ENCODE measurements at places on chromosomes 2 and 18.
A peak's percentile ranks its signal among the peaks of the same experiment; 100 is the strongest.

GRCh38 chr18:8177330-8178016 lies 431.8 kb upstream of the RAB12 start:
- no peak for DNase-seq

GRCh38 chr2:26793518-26793917 lies 7.7 kb downstream of the CENPA start:
- no peak for DNase-seq

DNA sequence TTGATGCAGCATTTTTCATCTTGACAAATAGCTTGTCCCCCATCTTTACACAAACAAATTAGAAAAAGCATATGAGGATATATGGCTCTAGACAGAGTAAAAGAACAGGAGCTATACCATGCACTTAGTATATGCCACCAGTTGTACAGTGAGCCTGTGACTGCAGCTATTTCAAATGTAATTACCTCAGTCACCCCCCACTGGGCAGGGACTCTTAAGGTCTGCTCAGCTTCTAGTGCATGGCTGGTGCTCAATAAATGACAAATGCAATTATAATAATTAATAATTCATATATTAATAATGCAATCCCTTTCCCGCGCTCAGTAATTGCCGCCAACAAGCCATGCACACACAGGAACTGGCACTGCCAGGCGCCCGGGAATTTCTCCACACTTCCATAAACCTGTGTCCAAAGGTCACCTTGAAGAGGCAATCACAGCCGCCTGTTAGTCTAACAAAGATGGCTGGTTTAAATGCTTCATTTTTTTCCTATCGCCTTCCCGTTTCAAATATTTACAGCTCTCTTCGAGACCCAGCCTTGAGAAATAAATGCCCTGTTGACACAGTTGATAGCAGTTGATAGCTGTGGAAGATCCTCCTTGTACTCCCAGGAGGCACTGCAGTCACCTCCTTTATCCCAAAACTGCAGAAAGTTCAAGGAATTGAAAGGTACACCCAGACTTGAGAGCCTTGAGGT lies 156.6 kb downstream of the INO80D start:
- no peak for DNase-seq

- peak; percentile 57 for DNase-seq
Observed at GRCh38 chr2:236871500-236872001, 214.1 kb upstream of the COPS8 start.

DNA sequence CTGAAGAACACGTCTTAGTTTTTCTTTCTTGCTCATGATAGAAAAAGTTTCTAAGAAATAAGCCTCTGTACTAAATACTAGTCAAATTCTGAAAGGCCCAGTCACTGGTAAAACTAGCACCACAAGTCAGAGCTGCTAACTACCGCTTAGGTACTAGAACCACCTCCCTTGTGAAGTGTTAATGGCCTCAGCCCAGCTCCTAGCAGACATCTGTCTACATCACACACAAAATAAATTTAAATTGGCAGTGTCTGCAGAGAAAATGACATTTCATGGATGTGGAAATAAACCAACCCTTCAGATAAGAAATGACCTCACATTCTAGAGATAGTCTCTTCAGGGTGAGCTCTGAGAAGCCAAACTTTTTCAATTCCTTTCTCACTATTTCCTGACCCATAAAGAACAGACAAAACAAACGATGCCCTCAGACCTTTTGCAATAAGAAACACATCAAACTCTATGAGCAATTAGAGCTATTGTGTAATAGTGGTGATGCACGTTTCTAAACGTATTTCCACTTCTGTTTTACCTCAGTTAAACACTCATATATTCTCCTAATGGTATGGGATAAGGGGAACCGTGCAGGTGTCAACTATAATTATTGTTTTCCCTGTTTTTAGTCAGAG lies 70.3 kb upstream of the DSG1 start:
- no peak for DNase-seq

- DNase-seq: no peak
Observed at GRCh38 chr2:157606534-157606933, 22.1 kb downstream of the ACVR1C start.

DNA sequence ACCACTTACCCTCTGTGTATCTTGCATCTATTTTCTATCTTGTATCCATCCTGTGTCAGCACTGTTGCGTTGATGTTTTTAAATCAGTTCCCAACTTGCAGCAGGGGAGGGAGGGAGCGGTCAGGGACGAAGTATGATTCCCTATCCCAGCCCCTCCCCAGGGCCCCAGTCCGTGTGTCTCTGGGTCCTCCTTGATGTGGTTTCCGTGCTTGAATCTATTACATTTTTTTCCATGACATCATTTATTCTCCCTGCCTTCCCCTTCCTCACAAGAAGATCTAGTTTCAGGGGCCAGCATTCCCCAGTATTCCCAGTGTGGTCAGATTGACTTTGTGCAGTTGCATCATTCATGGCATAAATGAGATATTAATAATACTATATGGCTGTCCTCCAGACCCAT lies 479.3 kb downstream of the PTPRM start:
- DNase-seq: no peak

- no peak for DNase-seq
Observed at GRCh38 chr2:145654746-145655145, 1134.8 kb upstream of the ZEB2 start.

DNA sequence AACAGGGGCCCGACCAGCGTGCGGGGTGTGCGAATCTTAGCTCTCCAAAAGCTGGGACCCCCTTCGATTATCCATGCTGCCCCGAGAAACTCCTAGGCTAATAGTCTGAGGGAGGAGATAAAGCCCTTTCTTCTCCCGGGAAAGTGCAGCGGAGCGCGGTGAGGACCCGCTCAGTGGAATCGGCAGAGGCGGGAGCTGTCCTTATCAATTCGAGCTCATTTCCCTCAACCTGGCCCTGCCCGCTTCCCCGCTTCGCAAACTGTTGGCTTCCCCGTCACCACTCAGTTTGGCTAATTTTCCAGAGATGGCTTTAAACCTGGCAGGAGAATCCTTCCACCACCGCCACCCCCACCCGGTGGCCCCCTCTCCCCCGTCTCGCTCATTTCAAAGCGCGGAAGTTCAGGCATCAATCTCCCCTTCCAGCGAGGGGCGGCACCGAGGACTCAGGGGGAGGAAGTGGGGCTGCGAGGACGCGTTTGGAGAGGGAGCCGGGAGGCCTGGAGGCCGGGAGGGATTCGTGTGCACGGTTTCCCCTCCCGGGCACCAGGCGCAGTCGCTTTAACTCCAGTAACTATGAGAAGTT lies 1.6 kb downstream of the KLHL14 start:
- no peak for DNase-seq

- peak; percentile 36 for DNase-seq
Observed at GRCh38 chr2:143513081-143513480, 383.9 kb downstream of the ARHGAP15 start.

GRCh38 chr18:23134780-23135549 lies at the start of gene CABLES1:
Gene CABLES1, plus strand, starts transcription at chr18:23135485. Its CDS starts 278 bp downstream, at chr18:23135763.
- peak; percentile 74 for DNase-seq

DNA sequence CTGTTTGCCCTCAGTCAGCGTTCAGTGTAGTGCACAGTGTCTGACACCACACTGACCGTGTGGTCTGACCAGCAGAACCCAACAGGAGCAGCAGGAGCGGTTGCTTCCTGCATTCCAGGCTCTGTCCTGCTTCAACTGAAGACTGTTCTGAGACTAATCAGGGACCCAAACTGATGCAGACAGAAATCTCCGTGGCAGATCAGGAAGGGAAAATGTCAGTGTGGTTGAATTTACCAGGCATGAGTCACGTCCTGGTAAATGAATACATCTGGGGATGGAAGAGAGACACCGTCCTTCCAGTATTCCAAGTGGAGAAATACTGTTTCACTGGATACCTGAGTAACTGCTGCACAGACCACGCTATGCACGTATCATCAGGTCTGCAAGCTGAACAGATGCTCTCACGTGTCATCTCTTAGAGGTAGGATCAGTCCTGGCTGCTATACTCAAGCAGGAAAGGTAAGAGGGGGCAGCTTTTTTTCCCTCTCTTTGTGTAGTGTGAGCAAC lies 223.6 kb upstream of the EPAS1 start:
- DNase-seq: no peak

- DNase-seq: no peak
Observed at GRCh38 chr2:117562654-117563053, 251.8 kb upstream of the DDX18 start.

DNA sequence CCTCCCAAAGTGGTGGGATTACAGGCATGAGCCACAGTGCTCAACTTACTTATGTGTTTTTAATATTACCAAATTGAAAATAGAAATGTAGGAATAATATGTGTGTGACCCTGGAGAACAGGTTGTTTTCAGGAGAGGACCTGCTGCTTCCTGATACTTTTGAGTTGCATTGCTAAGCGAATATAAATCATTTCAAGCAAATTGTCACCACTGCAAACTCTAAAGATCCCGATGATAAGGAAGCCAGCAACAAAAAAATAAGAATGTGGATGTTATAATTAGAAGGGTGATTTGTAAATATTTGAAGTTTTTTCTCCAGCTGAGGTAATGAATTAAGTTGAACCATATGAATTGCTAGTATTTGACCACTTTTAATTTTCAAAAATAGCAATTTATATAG lies 40.9 kb downstream of the ARHGEF33 start:
- DNase-seq: no peak

GRCh38 chr2:43980902-43981301 lies 14.9 kb downstream of the LRPPRC start:
- no peak for DNase-seq

GRCh38 chr2:140658760-140659692 lies 1471.8 kb downstream of the LRP1B start:
- no peak for DNase-seq

- DNase-seq: no peak
Observed at GRCh38 chr18:39772155-39772919, 2182.7 kb upstream of the PIK3C3 start.

DNA sequence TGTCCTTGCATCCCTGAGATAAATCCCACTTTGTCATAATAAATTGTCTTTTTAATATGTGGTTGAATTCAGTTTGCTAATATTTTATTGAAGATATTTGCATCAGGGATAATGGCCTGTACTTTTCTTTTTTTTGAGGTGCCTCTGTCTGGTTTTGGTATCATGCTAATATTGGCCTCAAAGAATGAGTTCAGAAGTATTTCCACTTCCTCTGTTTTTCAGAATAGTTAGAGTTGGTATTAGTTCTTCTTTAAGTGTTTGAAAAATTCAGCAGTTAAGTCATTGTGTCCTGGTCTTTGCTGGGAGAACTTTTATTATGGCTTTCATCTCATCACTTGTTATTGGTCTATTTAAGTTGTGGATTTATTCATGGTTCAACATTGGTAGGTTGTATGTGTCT lies 464.1 kb upstream of the CRIM1 start:
- DNase-seq: no peak

GRCh38 chr2:69310111-69311023 lies 76.7 kb downstream of the GFPT1 start:
- peak; percentile 46 for DNase-seq

DNA sequence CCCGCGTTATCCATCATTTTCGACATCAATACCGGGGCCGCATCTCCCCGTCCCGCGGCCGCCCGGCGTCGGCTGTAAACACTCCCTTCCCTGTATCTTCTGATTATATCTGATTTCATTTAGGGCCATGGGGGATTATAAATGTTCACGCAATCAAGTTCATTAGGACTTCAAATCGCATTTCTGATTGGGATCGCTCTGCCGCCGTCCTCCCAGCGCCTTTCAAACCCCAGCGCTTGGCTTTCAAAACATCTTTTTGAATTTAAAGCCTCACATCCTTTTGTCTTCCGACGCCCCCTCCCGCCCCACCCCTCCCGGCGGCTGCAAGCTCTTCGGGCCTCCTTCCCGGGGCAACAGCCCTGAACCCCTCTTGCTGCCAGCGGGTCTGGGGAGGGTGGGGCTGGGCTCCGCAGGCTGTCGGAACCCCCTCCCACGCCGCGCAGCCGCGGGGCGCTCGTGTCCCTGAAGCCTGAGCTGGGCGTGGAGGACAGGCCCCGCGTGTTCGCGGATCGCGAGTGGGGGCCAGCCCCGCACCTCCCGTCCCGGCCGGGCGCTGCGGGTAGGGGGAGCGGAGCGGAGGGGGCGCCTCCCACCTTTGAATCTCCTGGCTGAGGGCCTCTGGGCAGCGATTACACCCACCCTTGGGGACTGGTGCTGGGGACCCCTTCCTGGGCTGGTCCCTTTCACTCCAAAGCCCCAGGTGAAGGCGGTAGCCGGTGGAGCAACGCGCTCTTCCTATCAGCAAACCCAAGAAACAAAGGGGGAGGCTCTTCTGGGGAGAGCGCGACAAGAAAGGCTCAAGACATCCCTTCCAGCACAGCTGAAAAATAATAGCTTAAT lies 11.3 kb upstream of the GBX2 start:
- DNase-seq: no peak

DNA sequence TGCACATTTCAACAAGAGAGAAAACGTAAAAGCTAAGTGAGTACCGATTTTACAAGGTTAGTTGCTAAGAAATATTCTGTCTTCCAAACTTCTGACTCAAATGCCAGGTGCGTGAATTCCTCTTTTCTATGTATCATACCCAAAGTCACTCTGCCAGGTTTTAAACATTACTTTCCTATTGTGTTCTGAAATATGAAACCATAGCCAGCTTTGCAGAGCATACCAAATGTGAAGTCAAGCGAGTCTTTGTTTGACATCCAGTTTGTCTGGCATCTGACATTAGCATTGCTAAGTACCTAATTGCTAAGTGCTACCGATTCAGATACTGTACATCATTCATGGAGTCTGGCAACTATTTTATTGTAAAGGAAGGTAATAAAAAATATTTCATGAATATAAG lies 321.9 kb upstream of the GALNT5 start:
- no peak for DNase-seq

DNA sequence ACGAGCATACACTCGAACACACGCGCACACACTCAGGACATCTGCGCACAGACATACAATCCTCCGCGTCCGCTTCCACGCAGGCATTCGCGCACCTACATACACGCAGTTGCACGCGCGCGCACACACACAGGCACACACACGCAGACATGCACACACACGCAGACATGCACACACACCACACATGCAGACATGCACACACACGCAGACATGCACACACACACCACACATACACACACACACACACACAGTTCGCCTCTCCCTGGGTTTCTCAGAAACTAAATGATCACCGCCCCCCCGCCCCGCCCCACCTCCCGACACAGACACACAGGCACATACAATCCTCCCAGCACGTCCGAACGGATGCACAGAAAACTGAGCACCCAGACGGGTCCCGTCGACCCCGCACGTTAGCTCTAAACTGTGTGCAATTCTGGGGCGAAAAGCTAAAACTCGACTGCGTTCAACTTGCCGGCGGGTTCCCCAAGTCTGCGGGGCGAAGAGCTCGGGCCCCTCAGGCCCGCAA lies 1.0 kb downstream of the EPHA4 start:
- DNase-seq: no peak

All from Right ventricle myocardium superior (tissue), 1 donor.